Stimulated activated CD4-positive, alpha-beta T cell treated with anti-CD3 and anti-CD28 coated beads, Interleukin-4, amount 100 ng/mL, for 1 hour (primary cell): ENCODE measurements at places on chromosomes 1 and 21.

GRCh38 chr1:214102907-214103306 is 115.1 kb downstream of the PROX1 start:
- DNase-seq, result no peak

DNA sequence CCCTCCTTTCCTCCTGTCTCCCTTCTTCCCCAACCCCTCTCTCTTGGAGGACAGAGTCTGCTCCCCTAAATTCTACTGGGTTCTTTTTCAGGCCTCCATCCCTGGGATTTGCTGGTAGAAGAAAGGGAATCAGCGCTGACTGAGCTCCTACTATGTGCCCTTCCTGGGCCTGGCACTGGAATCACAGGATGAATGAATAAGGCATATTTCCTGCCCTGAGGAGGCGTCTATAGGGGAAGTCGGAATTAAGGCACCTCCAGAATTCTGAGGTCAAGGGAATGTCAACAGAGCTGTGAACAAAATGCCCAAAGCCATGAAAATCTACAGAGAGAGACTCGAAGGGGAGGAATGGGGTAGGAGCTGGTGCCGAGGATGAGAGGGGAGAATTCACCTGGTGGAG is 17.4 kb upstream of the BTG2 start:
- no peak for DNase-seq

GRCh38 chr1:225445639-225446594 is 18.1 kb upstream of the LBR start:
- DNase-seq, result no peak

DNA sequence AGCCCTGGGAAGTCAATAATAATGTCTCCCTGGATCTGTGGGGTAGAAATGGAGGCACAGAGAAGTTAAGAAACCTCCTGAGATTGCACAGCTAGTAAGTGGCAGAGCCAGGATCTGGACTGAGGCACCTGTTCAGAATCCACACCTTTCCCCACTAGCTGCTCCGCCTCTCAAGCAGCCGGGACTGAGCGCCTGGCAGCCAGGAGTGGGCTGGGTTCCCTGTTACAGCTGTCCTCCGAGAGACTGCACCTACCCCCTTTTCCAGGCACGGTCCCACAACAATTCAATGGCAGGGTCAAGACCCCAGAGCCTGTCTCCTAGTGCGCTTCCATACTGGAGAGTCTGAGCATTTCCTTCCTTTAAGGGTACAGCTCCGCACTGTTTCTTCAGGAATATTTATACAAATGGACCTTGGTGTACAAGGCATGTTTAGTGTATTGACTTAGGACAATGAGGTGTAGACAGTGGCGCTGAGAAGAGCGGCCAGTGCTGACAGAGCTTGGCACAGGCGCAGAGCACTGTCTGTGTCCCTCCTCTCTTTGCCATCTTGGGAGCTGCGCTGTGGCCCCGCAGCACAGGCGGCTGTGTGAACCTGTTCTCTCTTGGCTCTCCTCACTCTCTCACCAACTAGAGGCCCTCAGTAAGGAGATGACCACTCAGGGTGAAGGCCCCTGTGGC is 24.4 kb downstream of the GRHL3 start:
- no peak for DNase-seq

- no peak for DNase-seq
Measured at GRCh38 chr21:17476006-17476405, 36.8 kb upstream of the CXADR start.
